WTC11 (cell line): ENCODE measurements at places on chromosomes 2 and 18. TPM values are rescaled to one million over a fixed set of nuclear protein-coding genes. Genes with fewer than 3 reads are reported as not detected.

DNA sequence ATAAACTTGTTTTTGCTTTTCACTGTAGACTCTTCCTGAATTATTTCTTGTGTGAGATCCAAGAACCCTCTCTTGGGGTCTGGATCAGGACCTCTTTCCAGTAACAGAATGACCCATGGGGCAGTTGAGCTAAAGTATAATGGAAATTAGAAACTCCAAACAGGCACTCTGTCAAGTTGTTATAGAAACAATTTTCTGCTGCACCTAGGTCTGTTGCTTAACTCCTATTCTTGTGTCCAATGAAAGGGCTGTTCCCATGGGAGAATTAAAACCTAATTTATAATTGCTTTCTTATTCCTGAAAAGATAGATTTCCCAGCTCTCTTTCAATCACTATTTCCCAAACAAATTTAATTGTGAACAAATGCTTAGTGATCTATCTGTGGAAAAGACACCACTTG, 1341.3 kb upstream of the PIK3C3 start:
- no peak for DNase-seq

- DNase-seq: no peak
Measured at GRCh38 chr2:160921386-160921964, 238.8 kb upstream of the TANK start.

DNA sequence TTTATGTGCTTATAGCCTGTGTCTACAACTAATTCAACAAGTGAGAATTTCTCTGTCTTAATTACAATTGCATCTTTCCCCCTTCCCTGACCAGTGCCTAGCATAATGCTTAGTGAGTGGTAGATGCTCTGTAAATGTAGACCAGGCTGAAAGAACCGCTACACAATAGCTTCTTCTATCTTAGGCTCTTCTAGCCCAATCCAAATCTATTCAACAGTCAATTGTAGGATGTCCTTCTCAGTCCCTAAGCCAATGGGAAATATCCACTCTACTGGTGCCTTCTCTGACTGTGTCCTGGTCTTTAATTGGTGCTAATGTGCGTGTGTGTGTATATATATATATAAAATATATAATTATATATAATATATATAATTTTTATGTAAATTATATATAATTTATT, 34.1 kb upstream of the GCC2 start:
- DNase-seq: no peak

GRCh38 chr2:82062463-82062862, 1757.9 kb upstream of the LRRTM1 start:
- DNase-seq: peak; percentile 24

DNA sequence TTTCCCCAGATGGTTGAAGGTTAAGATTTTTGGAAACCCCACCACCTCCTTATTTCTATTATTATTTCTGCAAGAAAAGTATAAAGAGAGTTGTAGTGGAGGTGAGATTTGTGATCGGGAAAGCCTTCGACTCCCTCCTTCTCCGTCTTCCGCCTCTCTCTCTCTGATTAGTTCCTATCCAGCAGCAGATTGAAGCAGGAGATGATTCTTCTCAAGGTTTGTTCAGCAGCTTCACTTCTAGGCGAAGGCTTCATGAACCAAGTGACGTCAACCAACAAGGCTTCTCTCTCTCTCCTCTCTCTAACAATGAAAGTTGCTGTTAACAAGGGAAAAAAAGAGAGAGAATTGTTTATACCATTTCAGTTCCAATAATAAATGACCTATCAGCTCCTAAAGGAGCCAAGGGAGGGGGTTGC, at the start of gene BAZ2B:
BAZ2B (minus strand) TSS at position 263 of the 416 bp plus-strand sequence. CDS start 137,829 bp downstream, outside the sequence.
- DNase-seq: no peak

- no peak for DNase-seq
Measured at GRCh38 chr2:203732092-203732952, 25.9 kb downstream of the CD28 start.

GRCh38 chr2:47867205-47867604, 39.1 kb downstream of the FBXO11 start:
- DNase-seq: no peak

GRCh38 chr18:45503990-45504389, 111.3 kb upstream of the SLC14A2 start:
- DNase-seq: no peak

DNA sequence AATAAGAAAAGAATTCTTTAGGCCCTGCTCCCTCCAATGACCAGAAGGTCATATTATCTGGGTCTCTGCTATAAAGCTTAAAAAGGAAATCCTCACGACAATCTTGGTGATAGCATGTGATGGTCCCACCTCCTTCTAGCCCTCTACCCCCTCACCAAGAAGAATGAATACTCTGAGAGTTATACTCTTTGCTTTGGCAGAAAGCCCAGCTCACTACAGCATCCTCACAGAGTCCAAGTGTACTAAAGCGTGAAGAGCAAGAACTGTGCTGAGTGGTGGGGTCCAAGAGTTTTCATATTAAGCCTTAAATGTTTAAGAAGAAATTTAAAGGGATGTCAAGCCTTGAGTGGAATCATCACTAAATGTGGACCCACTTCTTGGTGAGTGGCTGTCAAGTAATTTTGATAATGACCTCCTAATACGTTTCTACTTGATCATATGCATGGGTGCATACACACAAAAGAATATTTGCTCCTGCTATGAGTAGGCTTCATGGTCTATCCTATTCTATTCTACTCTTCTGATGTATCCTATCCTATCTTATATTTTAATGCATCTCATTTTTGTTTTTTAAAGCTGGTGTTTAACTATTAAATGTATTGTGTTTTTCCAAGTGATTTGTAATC, 16.5 kb upstream of the SERPINB7 start:
- no peak for DNase-seq

DNA sequence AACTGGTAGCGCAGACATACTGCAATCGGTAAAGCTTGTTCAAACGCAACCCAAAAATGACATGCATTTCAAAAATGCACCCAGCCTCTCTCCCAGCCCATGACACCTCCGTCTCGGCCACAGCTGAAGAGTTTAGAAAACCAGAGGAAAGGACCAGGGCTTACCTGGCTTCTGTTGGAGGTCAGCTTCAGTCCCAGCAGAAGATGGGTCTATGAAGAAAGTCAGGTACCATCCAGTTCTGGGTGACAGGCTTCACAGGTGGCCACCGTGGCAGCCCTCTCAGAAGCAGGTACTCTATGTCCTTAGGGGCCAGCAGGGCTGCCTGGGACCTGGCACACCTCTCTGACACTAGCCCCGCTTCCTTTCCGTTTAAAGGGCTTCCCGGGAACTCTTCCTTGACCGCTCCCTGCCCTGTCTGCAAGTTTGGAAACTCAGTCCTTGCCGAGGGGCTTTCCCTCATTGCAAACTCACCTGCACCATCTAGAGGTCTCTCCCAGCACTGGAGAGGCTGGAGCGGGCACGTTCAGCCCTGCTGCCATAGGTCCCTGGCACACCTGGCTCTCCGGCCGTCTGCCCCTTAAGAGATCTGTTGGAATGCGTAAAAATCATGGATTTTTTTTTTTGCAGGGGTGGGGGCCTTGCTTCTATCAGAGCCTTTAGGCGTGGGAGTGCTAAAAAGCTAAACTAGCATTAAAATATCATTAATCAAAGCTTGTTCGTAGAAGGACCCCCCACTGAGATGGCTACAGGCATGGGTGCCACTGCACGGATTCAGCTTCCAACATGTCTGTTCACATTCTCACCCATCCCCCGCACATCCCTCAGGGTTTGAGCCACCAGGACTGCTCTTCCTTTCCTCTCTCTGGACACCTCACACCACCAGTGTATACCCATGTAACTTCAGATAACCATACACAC, at the start of gene EDAR:
EDAR (minus strand) TSS at position 425 of the 918 bp plus-strand sequence. CDS start 58,206 bp downstream, outside the sequence.
- DNase-seq: peak; percentile 79

- DNase-seq: no peak
Measured at GRCh38 chr2:3535794-3536681, 16.7 kb upstream of the ADI1 start.

- no peak for DNase-seq
Measured at GRCh38 chr2:170313347-170313991, 135.5 kb downstream of the MYO3B start.

- no peak for DNase-seq
Measured at GRCh38 chr2:216754336-216754735, 59.0 kb upstream of the IGFBP5 start.

GRCh38 chr2:3113122-3113521, 264.5 kb downstream of the EIPR1 start:
- no peak for DNase-seq

DNA sequence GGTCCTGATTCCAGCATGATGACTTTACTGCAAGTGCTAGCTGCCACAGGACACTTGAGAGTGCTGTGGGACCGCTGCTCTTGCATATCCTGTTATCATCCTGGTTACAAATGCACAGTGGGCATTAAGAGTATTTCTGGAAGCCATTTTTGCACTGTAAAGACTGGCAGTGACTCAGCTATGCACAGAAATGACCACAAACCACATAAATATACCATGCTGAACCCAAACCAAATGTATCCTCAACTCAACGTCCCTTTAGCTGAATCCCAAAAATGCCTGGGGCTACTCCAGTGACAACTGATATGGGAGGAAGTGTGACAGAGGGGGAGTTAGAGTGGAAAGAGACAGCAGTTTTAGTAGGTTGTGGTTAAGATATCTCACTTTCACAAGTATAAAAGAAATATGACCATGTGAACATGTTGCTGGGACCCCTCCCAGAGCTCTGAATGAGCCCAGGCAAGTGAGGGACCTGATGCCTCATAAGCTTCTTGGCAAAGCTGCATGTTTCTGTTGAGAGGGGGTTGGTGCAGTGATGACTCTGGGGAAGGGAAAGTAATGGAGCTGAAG, 37.3 kb downstream of the RHBDD1 start:
- DNase-seq: no peak

DNA sequence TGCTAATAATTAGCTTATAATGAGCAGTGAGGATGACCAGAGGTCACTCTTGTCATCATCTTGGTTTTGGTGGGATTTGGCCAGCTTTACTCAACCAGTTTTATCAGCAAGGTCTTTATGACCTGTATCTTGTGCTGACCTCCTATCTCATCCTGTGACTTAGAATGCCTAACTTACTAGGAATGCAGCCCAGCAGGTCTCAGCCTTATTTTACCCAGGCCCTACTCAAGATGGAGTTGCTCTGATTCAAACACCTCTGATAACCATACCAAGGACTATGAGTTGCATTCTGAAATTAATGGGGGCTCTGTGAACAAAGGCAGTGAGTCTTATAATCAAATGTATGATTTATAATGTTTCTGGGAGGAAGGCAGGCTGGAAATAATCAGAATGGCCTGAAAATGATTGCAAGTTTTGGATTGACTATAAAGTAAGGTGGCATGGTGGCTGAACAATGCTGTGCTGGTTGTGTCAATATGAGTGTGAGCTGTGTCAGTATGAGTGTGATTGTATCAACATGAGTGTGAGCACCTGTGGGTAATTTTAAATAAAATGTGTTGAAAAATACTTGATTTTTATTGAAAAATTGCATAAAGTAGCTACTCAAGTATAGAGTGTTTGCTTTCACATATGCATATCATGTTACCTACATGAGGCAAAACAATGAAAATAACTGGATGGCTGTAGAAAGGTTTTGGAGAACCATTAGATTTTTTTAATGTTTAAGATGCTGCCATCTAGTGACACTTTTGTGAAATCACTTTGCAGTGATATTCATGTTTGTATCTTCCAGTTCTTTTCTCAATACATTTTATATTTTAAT, 103.0 kb downstream of the KYNU start:
- no peak for DNase-seq

- DNase-seq: no peak
Measured at GRCh38 chr2:218570850-218571249, 2.2 kb downstream of the CNOT9 start.

GRCh38 chr18:12377556-12378197, 650 bp upstream of the AFG3L2 start:
- no peak for DNase-seq

DNA sequence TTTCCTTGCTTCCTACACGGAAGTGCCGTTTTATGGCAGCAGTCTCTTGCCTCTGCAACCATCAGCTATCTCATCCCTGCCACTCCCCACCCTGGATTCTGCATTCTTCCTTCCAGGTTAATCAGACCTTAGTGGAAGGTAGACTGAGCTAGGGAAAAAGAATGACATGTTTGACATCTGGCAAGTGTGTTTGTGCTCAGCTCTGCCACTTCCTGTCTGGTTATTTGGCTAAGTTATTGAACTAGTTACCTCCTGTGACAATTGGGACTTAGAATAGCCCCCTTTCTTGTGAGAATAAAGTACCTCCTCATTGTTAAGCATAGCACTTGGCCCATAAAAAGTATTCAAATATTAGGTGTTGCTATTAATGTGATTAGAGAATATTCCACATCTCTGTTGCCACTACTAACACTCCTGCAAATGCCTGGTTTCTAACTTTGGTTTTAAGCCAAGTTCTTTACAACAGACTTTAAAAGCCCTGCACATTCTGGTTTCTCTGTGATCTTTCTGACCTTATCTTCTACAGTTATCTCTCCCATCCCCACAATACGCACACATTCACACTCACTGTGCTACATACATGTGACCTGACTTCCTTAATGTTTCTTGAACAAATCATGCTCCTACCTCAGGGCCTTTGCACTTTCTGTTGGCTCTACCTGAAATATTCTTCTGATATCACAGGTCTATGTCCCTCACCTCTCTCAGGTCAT, 10.8 kb upstream of the MAPRE2 start:
- no peak for DNase-seq

- no peak for DNase-seq
Measured at GRCh38 chr2:139550873-139551272, 770.7 kb upstream of the NXPH2 start.

DNA sequence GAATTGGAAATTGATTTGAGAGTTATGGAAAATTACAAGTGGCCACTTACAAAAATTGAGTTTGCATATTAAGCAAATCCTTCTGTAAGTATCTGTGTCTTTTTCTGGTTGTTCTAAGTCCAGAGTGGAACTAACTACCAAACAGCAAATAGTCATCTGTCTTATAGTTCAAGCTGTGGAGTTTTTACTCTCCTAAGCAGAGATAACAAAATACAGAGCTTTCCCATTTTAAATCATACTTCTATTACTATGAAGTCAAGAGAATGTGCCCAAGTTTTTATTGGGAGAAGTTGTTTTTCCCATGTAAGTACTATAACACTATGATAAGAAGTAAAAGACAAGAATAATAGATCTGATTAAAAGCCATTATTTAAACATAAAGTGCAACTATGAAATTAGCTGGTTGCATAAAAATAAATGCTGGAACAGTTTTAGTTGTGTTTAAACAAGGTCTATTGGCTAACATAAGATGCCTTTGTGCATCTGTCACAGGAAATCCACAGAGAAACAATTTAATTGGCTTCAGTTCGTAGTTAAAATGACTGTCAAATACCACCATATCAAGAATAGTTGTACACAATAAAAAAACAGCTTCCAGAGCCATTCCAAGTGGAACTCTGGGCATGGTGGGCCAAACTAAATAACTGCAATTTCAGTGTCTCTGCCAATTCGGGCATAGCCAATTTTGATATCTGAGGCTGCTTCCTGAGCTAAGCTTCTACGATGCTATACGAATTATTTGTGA, 1467.4 kb upstream of the NXPH2 start:
- no peak for DNase-seq

The EGR4 gene
- 0.09 to 0.14 TPM (median 0.13 TPM) in 3 replicates for total RNA-seq

The IL1RN gene
- total RNA-seq: not detected in 3 replicates

The KIF1A gene
- total RNA-seq: 218 to 279 TPM (median 222 TPM) in 3 replicates

The CREG2 gene
- total RNA-seq: 1.1 to 1.7 TPM (median 1.6 TPM) in 3 replicates

The EFEMP1 gene
- total RNA-seq: 24.0 to 25.7 TPM (median 25.6 TPM) in 3 replicates

The PLCD4 gene
- total RNA-seq: 0.11 to 0.28 TPM (median 0.14 TPM) in 3 replicates
